ENCODE measurements at places on chromosomes 5 and 9.

GRCh38 chr5:161406880-161407279 is 139.6 kb downstream of the GABRB2 start:
- DNase-seq, result peak; percentile 4

DNA sequence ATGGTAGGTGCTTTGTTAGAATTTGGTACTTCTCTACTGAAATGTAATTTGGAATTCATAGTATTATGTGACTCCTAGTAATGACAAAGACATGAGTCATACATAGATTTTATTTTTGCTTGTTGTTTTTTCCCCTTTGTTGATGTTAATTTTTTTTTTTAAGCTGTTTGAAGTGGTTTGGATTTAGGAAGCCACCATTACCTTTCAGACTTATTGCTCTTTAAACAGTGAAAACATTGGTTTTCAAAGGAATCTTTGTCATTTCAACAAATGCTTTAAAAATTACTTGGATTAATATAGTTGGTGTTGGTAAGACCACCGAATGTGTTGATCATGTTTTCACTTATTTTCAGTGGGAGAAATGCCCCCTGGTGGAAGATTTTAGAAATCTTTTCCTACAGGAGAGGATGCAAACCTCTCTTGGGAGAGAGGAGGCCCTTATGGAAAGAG is 170.1 kb upstream of the PITX1 start:
- DNase-seq, result no peak

DNA sequence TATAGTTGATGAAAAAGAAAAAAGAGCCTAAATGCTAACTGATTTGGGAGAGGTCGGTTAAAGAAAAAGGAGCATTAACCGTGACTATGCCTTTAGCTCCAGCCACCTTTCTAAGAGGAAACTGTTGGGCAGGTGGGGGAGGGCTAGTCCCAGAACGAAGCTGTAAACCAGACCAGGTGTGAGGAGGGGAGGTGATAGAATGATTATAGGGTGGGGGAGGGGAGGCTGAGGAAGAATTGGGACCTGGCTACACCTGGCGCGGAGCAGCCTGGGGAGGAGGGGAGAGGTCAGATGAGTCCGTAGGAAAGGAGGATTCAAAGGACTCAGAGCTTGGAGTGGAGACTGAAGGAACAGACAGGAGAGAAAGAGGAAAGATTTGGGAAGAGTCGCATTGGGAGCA is 73.4 kb downstream of the PHAX start:
- DNase-seq, result no peak

GRCh38 chr9:117073539-117074341 is 341.1 kb downstream of the ASTN2 start:
- DNase-seq, result peak; percentile 11

GRCh38 chr5:157708866-157709265 is 22.4 kb upstream of the THG1L start:
- peak; percentile 33 for DNase-seq

GRCh38 chr9:126861707-126862103 is 1.3 kb downstream of the ZBTB34 start:
- peak; percentile 38 for DNase-seq

- DNase-seq, result no peak
These were observed 7.5 kb upstream of the PRLR start for GRCh38 chr5:35237580-35238376.

GRCh38 chr5:131256507-131256823 is 7.4 kb upstream of the CDC42SE2 start:
- DNase-seq, result no peak

- DNase-seq, result no peak
These were observed 14.4 kb downstream of the SLC25A51 start for GRCh38 chr9:37889536-37889935.

DNA sequence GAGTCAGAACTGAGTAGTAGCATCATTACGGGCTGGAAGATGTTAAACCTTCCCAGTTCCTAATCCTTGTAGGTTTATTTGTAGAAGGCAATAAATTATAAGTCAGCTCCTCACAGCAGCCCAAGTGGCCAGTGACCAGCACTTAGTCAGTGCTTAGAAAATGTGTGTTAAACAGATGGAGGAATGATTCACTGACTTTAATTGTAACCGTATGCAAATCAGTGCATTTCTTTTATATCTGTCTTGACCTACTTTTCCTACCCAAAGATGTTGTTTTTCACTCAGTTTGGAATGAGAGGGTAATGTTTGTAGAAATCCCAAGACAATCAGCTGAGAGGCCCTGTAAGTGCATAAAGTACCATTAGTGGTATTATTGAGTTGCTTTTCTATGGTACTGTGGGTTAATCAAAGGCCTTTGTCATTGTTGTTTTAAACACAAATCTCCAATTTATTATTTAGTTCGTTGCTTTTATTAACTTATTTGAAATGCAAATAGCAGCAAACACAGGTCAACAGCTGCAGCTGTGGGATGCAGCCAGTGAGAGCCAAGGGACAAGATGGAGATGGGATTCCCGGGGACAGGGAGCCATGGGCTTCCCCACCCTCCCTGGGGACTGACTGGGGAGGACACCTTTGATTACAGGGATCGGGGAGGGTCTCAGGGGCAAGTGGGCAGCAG is 49.8 kb downstream of the MAP1B start:
- peak; percentile 98 for DNase-seq

DNA sequence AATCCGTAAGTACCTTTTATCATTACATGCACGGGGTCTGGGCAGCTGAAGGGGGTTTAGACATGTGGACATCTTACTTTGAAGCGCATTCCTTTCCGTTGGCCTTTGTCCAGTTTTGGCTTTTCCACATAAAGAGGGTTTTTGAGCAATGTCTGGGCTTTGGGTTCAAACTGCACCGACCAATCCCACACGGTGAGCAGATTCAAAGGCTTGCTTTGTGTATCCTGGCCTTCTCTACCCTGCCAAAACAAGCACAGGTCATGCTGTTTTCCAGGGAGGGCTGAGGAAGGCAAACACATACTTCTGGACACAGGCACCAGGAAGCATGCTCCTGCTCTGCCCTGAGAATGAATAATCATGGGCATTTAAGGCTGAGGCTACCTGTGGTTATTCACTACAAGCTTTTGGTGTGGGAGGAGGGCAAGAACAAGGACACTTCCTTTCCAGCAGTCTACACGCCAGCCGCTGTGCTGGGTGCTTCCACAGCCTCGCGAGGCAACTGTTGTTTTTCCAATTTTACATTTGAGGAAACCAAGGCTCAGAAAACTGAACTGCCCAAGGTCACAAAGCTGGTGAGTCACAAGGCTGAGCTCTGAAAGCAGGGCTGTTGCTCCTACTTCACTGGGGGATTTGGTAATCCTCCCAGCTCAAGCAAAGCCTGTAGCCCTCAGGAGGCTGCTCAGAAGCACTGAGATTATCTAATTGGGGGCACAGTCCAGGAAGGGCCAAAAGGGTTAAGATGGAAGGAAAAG is 59.8 kb upstream of the GOLPH3 start:
- DNase-seq, result peak; percentile 37

GRCh38 chr5:72523960-72524582 is 16.9 kb upstream of the ZNF366 start:
- peak; percentile 75 for DNase-seq

DNA sequence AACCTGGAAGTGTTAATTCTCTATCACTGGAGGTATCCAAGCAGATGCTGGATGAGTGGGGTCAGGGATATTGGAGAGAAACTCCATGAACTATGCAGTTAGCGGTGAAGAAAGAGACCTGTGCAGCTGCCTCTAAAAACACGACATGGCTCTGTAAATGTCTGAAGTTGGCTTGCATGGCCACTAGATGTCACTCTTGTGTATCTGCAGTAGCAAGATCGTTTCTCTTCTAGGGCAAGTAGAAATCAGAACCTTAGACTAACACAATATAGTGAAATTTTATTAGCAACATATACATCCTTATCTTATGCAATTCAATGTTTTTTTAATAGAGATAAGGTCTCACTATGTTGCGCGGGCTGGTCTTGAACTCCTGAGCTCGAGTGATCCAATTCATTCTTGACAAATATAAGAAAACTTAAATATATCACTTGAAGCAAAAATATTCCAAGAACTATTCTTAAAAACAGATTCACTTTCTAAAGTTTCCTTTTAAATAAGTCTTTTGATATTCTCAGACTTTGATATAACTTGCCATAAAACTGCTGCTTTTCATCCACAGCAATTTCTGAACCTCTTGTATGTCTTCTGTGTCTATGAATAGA is 2.9 kb downstream of the OR2S2 start:
- DNase-seq, result peak; percentile 74

- DNase-seq, result peak; percentile 97
These were observed 209.2 kb upstream of the PAPPA start for GRCh38 chr9:115944166-115944948.

DNA sequence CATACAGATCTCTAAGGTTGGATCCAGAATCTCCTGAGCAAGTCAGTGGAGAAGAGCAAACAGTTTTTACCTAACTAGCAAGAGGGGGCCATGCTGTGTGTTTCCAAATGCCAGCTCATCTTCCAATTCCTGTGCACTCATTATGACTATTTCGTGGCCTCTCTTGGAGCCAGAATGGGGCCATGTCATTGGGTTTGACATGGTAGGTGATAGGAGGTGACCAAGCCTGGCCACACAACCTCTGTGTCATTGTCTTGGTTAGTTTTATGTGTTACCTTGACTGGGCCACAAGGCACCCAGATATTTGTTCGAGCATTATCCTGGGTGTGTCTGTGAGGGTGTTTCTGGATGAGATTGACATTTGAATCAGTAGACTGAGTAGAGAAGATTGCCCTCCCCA is 206.2 kb downstream of the HSPA4 start:
- no peak for DNase-seq

DNA sequence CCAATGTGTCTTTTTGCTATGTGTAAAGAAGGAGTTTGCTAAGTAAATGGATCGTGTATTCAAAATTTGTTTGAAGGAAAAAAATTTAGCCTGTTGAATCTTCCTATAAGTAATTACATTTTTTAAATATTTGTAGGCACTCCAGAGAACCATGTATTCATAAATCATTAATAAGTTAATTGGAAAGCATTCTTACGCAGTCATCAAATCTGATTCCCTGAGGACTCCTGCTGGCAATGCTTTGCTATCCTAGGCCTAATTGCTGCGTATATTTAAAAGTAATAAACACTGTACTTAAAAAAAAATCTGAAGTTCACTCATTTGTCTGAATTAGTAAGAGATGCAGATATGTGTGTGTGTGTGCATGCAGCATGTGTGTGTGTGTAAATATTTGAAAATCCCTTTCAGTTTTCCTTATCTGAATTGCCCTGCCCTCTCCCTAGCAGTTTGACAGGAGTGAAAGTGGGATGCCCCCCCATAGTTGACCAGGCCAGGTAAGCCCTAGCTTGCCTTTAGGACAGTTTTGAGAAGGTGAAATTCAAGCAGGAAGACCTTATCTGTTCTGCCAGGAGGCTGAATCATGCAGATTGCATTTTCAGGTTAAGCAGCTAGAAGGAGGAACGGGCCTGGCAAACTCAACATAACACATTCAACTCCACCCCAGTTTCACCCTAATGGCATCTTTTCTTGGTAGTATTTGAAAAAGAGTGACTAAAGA is 81.2 kb upstream of the DNAH5 start:
- peak; percentile 55 for DNase-seq

GRCh38 chr9:83509402-83509801 is 28.8 kb downstream of the FRMD3 start:
- peak; percentile 96 for DNase-seq

DNA sequence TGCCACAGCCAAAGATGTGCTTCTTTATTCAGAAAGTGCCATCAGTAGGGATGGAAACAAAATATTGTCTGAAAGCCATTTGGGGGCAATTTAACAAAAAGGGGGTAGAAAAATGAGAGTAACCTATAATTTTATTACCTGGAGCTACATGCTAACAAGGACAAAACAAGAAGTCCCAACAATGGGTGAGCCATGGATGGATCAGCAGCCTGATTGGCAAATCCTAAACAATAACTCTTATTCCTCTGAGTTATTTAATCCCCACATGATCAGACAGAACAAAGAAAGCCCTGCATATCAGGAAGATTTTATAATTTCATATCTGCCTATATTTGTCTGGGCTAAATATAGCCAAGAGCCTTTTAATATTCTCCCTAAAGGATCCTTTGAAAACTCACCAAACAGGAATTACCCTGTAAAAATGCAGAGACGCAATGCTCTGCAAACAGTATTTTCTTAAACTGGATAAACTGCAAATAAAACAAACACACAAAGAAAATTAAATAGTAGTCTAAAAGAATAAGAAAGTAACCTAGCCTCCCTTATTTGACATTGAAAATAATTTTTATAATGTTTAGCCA is 483.4 kb downstream of the ZNF608 start:
- no peak for DNase-seq

- DNase-seq, result no peak
These were observed 173.3 kb upstream of the SEMA6A start for GRCh38 chr5:116747881-116748280.

DNA sequence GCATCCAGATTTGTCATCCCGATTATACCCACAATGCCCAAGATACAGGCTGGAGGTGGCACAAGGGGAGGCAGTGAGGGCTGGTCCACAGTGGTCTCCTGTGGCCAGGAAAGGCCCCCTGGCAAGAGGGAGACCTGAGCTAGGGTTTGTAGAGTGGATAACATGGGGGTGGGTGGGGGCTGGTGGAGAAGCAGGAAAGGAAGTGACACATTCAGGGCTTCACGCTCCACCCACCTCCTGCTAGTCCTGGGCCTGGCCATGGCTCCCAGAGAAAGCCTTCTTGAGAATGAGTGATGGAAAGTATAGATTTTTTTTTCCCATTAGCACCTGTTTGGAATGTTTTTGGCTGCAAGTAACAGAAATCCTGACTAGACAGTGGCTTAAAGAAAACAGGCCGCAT is 81.3 kb downstream of the ANKRD33B start:
- DNase-seq, result no peak

GRCh38 chr9:33939924-33940874 is 108.5 kb downstream of the UBAP2 start:
- no peak for DNase-seq

DNA sequence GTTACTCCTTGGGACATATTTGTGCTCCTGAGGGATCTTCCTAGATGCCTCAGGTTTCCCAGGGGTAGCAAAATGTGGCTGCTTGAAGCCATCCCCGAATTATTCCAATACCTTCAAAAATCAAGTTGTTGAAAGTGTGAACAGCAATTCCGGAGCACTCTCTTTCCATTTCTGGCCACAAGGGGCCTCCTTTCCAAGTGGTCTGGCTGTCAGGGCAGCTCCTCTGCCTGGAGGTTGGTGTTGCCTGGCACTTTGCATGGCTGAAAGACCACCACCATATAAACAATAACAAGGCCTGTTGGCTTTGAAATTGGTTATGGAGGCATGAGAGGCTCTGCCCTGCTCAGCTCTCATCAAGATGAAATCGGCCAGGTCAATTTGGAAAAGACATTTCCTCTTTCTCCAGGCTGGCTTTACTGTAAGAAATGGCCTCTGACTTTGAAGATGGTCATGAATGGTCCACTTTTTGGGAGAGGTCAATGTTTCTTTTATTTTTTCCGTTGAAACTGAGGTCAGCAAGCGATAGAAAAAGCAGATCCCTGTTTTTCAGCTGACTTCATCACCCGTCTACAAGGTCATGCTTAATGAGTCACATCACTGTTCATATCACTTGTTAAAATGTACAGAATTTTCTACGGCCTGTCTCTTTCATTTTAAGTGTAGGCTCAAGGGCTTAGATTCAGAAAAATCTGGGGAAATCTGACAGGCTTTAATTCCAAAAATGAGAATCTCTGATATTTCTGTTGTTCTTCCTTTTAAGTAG is 481.1 kb upstream of the ZNF608 start:
- no peak for DNase-seq

- no peak for DNase-seq
These were observed 935.2 kb upstream of the TYRP1 start for GRCh38 chr9:11758016-11758415.

Measured in fibroblast of skin of right quadriceps (primary cell).